ENCODE measurements at places on chromosomes 5 and 9.

DNA sequence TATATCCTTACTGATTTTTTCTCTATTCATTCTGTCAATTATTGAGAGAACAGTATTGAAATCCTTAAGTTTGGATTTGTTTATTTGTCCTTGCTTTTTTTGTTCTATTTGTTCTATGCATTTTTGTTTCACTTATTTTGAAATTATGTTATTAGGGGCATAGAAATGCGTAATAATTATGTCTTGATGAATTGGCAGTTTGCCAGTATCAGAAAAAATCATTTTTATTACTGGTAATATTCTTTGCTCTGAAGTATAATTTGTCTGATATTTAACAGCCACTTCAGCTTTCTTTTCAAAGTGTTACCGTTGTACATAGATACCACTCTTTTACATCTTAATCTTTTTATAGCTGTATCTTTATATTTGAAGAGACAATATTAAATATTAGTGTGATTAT is 2090.9 kb upstream of the WWC1 start:
- no peak for DNase-seq

DNA sequence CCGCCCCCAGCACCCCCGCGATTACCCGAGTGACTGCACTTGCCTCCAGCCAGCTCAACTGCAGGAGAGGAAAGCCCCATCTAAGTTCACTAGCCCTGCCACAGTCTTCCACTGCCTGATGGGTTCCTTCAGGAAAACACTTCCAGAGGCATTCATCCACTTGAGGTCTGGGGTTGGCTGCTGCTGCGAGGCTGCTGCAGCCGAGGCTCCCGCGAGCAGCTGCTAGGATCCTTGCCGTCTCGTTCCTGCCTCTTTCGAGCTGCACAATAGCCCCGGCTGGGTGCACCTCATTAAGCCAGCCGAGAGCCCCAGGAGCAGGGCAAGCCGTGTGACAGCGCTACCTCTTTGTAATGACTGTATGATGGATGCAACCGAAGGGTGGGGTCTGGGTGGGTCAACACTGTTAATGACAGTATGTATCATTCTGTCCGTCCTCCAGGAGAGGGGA is 24.2 kb upstream of the ELAVL2 start:
- no peak for DNase-seq

DNA sequence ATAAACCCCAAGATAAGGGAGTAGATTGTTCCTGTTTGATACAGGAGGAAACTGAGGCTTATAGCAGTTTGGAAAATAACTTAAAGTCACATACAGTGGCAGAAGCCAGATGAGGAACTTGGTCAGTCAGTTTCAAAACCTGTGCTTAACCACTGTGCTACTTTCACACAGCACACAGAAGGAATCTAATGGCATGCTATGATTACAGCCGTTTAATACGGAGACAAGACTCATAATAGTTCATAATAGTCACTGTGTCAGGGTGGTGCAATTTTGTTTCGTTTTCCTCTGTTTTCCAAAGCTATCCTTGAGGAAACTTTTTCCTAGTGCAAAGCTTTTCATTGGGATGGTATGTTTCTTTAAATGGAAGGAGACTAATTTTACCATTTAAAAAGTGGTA is 112.3 kb downstream of the GCNT1 start:
- DNase-seq = no peak

DNA sequence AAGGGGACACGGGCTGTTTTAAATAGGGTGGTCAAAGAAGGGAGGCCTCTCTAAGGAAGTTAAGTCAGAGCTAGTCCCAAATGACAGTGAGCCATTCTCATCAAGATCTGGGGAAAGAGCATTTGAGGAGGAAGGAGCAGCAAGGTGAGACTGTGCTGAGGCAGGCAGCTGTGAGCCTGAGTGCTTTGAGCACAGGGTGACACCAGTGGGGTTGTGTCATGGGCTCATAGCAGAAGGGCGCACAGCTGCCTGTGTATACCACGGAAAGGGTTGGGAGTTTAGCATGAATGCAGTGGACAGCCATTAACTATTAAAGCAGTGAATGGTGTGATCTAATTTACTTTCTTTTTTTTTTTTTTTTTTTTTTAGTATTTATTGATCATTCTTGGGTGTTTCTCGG is 19.2 kb downstream of the DMRT1 start:
- DNase-seq = no peak

GRCh38 chr9:18456624-18457237 is 17.2 kb upstream of the ADAMTSL1 start:
- DNase-seq = no peak

DNA sequence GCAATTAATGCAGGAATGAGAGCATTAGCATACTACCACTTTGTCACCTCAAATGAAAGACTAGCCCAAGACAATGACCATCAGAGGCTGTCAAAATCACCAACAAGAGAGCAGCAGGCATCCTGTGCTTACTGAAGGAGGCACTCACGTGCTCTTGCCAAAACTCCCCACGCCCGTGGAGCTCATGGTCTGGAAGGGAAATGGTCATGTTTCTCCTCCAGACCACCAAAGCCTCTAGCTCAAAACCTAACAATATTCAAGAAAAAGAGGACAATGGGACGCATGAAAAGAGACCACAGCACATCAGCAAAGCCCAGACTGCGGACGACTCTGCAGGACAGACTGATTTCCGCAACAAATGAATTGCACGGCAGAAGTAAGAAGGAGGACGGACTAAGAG is 12.8 kb downstream of the AKNA start:
- no peak for DNase-seq

- no peak for DNase-seq
These were observed 165.5 kb upstream of the NFIL3 start for GRCh38 chr9:91589101-91589553.

- no peak for DNase-seq
These were observed 19.7 kb upstream of the HSDL2 start for GRCh38 chr9:112360047-112360804.

DNA sequence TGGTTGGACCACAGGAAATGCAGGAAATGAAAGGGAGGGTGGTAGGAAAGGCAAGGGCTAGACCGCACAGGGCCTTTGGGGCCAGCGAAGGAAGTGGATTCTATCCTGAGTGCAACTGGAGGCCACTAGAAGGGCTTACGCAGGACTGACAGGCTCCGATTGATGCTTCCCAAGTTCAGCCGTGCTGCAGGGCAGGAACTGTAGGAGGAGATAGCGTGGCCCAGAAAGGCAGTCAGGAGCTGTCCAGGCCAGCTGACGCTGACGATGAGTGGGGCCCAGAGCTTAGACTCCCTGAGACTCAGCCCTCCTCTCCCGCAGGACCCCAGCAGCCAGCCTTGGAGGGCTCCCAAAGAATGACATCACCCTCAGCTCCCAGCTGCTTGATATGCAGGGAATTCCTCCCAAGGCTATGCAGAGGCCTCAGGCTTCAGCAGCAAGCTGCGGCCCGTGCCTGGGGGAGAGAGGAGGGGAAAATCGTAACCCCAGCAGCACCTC is 48.8 kb downstream of the KCNIP1 start:
- no peak for DNase-seq

GRCh38 chr9:109730228-109730627 is 49.8 kb upstream of the PALM2AKAP2 start:
- DNase-seq = no peak

DNA sequence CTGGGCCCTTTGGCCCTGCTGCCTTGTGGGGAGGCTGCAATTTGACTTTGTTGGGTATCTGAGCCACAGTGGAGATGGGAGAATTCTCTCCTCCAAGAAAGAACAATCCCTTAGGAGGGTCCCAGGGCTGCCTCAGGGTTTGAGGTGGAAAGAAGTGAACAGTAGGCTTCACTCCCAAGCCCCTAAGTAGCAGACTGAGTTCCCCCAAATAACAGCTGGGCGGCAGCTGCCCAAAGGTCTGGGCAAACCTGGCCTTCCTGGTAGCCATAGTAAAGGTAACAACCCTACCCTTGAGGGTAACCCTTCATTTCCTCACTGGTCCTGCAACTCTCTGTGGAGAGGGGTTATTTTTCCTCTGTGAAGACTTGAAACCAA is 746 bp downstream of the RGS3 start:
- no peak for DNase-seq

DNA sequence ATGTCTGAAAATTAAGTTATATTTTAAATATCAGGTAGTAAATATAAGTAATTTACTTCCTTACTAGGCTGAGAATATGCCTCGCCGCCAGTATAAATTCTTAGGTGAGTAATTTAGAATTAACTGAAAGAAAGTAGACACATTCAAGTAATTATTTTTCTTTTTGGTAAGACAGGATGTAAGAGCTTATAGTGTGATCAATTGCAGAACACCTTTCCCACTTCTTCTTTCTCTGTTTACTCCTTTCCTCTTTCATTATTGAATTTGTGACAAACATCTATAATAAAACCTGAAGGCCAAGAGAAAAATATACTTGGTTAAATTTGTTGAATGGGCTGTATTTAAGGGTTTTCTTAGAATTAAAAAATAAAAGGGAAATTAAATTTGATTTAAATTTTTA is 195.1 kb upstream of the CDKN2B start:
- no peak for DNase-seq

DNA sequence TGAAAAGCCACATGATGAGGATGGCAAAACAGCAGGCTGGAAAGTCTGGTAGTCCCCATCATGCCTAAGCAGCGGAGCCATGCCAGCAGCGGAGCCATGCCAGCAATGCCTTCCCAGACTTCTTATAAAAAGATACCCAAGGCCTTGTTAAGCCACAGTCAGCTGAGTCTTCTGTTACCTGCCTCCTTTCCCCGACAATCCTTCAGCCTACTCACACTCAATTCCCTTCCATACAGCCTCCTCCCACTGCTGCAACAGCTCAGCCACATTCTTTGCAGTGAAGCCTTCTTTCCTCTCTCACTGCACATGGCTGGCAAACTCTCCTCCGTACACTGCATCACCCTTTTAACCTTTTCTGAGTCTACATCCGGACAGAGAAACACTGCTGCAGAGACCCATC is 114.9 kb downstream of the AUH start:
- no peak for DNase-seq

DNA sequence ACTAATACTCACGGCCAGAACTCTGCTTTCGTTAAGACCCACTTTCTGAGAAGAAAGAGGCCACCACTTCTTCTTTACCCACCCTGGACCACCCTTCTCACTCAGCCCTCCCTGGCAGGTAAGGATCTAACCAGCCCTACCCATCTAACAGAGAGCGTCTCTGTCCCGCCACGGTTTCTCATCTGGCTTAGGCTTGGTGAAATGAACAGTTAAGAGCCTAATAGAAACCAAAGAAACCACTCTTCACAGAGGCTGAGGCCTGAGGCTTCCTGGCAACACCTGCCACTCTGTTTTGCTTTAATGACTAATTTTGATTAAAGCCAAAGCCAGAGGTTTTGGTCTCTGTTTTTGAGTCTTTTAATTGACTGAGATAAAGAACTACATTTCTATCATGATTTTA is 354.1 kb upstream of the SLC30A5 start:
- no peak for DNase-seq

DNA sequence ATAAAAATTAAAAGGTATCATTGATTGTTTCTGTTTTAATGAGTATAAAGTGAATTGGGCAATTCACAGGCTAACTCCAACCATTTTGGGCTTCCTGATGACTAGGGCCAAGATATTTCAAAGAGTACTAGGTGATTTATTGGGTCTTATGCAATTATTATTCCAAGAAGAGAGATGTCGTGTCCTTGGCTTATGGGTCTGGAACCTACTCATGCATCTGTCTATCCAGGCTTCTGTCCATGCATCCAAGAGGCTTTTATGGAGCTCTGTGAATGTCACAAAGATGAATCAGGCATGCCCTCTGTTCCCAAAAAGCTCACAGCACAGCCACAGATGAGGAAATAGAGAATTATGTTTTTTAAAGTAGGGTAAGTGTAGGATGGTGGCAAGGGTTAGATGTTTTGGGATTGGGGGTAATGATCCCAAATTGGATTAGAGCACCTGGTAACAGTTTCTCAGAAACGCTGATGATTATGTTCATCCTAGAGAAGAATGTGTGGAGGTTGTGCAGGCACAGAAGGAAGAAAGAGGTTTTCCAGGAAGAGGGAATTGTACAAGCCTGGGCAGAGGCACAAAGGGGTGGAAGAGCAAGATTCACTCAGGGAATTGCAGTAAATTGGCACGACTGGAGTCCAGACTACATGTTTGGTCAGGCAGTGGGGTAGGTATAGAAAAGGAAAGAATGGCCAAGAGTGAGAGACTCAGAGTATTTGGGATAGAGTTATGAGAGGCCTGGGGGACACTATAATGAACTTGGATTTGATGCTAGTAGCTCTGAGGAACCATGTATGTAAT is 83.0 kb upstream of the TNC start:
- DNase-seq = no peak

DNA sequence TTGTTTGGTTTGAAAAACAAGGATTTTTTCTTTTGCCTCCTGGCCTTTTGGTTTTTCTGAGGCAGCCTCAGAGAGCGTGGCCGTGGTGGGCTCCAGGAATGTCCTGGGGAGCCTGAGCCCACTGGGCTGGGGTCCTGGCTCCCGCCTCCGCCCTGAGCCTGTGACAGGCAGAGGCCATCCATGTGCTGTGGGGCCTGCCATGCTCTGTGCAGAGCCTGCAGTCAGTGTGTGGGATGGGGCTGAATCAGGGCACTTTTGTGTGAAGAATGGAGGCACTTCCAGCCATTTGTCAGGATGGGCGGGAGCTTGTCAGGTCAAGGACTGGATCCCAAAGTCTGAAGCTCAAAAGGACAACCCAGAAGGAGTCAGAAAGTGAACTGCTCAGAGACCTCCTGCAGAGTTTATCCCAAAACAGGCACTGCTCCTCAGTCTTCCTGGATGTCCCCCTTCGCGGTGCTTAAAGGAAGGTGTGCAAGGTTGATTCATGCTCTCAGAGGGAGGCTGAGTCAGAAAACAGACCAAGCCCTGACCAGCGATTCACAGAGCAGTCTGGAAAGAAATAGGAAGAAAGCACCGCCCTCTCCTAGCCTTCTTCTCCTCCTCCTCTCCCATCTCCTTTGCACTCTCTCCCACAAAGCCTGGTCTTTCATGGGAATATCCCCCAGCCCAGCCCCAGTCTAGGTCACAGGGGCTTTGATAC is 53.2 kb downstream of the MVB12B start:
- DNase-seq = no peak

GRCh38 chr5:55160493-55161209 is 680 bp downstream of the GPX8 start:
- DNase-seq = no peak

- DNase-seq = no peak
These were observed 58.1 kb downstream of the ADAMTS6 start for GRCh38 chr5:65423623-65424022.

DNA sequence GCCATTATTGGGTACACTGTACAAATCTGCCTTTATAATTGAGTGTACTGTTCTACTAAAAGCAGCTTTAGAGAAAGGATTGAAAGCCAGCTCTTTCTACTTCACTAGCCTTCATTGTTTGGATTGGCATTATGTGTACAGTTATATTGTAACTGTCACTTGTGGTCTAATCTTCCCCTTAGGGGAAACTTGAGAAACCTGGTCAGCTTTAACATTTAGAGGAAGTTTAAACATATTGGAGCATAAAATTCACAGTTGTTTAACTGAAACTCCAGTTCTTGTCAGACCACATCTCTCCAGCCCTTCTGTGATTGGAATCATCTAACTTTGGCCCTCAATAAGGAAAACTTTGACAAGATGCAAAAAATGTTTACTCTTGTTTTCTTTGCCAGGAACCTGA is 24.6 kb downstream of the PIK3R1 start:
- no peak for DNase-seq

DNA sequence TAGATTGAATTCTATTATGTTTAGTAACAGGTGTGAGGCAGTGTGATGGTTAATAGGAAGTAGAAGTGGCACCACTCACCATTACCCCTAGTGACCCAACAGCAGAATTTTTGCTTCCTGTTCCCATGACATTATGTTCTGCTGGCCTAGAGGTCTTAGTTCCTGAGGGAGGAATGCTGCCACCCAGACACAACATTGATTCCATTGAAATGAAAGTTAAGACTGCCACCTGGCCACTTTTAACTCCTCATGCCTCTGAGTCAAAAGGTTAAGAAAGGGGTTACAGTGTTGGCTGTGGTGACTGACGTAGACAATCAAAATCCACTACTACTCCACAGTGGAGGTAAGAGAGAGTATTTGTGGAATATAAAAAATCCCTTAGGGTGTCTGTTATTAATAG is 218.9 kb upstream of the NMUR2 start:
- no peak for DNase-seq
